ENCODE measurements at places on chromosomes 16 and 17. TPM values are rescaled to one million over a fixed set of nuclear protein-coding genes. Genes with fewer than 3 reads are reported as not detected.

GRCh38 chr16:68506331-68507053, 32.6 kb upstream of the ZFP90 start:
- DNase-seq = no peak

- no peak for DNase-seq
Measured at GRCh38 chr16:9139965-9140364, 48.5 kb downstream of the HAPSTR1 start.

Gene MFSD6L
- 3.0 TPM for polyA plus RNA-seq

GRCh38 chr16:19613834-19614233, 58.3 kb downstream of the VPS35L start:
- DNase-seq = no peak
